Naive B cell (primary cell): ENCODE measurements at places on chromosomes 11 and 22.

DNA sequence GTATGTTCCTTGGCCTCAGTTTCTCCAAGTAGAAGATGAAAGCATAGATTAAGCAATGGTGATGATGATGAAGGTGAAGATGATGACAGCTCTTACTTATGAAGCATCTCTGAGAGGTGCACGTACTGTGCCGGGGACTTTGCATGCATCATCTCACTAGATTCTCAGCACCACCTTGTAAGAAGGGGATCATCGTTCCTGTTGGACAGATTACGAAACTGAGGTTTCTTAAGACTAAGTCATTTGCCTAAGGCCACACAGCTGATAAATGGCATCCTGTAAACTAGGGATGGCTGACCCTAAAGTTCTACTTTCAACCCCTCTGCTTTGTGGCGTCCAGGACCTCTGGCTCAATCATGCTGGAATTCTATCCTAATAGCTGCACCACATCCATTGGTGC lies 8.7 kb downstream of the MS4A15 start:
- DNase-seq = no peak

GRCh38 chr11:47387944-47388696 lies 9.8 kb upstream of the SPI1 start:
- DNase-seq = no peak

- no peak for DNase-seq
Observed at GRCh38 chr11:95556342-95557163, 233.0 kb downstream of the FAM76B start.

GRCh38 chr11:66464916-66465315 lies 1.8 kb upstream of the PELI3 start:
- no peak for DNase-seq

GRCh38 chr22:45718391-45718790 lies 46.8 kb downstream of the ATXN10 start:
- DNase-seq = no peak

GRCh38 chr11:56977314-56977713 lies 11.4 kb upstream of the OR5AK2 start:
- DNase-seq = no peak

- no peak for DNase-seq
Observed at GRCh38 chr11:43393765-43394355, 35.1 kb downstream of the TTC17 start.

- DNase-seq = no peak
Observed at GRCh38 chr11:125358254-125358840, 137.7 kb downstream of the FEZ1 start.

GRCh38 chr11:47376107-47376524 lies 2.2 kb downstream of the SPI1 start:
- no peak for DNase-seq

DNA sequence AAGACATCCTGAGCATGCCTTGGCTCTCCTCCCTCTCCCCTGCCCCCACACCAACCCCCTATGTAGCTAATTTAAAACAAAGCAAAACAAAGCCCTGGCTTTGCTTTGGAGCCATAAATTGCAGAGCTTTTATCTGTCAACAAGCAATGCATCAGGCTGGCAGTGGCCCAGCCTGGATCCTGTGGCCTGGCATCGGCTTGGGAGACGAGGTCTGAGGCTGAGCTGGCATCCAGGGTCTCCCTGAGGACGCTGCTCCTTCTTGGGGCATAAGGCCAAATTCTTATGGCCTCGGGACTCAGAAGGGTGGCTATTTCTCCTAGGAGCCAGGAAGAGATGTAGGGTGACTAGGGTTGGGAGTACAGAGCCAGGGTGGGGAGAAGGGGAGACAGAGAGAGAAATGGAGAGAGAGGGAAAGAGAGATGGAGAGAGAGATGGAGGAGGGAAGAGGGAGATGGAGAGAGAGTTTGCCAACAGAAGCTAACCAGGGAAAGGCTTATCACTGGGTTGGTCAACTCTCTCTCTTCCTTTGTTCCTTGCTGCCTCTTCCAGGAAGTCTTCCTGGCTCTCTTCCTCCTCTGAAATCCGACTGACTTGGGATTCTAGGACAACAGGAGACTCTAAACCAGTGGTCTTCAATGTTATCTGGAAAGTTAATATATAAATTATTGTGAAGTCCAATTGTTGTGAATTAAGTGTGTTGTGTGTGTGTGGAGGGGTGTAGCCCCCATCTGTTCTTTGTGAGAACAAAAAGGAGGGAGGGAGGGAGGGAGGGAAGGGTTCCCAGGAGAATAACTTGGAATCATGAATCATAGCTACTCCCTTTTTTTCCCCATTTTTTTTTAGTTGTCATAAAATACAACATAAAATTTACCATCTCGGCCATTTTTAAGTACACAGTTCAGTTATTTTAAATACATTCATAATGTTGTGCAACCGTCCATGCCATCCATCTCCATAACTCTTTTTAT lies 29.1 kb downstream of the TSPAN18 start:
- no peak for DNase-seq

DNA sequence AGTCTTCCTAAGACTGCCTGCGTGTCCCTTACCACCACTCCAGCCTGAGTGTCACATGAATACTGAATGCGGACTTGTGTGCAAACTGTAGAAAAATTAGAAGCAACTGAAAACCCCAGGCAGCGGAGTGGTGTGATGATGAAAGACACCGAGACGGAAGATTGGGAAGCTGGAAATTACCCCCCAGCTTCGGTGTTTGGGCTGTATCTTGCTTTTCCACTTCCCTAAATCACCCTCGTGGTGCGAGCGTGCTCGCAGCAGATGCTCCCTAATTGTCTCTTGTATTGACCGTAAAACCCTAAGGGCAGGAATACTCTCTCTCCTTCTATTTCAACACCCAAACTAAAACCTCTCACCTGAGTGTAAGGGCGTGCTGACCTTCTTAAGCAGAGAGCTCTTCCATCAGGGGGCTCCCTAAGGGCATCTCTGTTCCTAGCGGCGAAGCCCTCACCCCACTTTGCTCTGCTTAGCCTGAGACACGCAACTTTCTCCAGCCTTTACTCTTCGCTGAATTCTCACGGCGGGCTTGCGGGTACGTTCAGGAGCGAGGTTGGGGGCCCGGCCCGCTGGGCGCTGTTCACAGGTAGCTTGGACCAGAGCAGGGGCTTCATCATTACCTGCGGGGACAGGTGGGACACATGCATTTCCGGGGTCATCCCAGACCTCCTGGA lies 62.4 kb downstream of the CRYBB2 start:
- no peak for DNase-seq

DNA sequence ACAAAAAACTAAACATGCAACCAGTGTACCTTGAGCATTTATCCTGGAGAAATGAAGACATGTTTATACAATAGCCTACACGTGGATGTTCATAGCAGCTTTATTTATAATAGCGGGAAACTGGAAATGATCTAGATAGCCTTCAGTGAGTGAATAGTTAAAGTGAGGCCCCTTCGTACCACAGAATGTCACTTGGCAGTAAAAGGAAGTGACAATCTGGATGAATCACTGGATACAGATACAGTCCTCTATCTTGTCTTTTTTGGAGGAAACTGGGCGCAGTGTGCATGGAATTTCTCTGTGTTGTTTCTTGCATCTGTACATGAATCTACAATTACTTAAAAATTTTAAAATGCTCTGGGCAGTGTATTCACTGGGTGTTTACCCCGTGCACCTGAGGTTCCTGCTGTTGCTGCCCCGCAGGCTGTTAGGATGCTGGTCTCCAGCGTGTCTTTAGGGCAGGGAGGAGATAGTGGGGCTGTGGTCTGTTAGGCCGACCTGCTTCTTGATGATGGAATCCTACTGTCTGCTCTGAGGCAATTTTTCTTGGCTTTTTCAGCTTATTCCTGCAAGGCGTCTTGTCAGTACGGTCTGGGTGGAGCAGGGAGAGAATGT lies 23.2 kb downstream of the DERL3 start:
- DNase-seq = no peak

DNA sequence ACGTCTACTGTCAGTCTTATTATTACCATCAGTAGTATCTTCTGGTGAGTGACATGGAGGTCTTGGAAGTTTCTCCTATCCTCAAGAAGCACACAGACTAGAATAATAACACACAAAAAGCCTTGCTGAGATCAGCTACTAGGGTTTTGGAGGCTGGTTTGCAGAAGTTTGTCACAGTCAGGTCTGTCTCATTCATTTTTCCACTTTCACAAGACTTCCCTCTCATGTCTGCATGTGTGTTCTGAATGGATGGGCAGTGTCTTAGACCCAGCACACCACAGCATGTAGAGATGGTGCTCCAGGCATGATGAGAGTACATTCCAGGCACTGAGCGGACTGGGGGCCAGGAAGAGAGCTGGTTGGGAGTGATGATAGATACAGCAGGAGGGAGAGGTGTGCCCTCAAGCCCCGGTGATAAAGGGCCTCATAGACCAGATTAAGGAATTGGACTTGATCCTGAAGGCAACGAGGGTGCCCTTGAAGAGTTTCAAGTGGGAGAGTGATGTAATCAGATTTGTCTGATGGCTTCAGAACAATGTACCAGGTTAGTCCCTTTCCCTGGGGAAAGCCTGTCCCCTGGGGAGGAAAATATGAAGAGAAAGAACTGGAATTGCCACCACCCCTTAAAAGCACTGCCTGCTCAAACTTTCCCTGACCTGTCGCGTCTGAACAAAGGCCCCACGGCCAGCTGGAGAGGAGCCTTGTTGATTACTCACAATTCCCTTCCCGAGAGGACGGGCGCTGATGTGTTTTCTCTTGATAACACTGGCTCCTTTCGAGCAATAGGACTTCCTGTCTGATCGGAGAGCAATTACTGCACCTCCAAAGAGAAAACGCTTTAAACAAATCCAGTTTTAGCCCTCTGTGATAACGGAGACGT lies 45.1 kb upstream of the LMO2 start:
- DNase-seq = no peak

- DNase-seq = no peak
Observed at GRCh38 chr11:34120651-34121050, 15.2 kb downstream of the NAT10 start.

DNA sequence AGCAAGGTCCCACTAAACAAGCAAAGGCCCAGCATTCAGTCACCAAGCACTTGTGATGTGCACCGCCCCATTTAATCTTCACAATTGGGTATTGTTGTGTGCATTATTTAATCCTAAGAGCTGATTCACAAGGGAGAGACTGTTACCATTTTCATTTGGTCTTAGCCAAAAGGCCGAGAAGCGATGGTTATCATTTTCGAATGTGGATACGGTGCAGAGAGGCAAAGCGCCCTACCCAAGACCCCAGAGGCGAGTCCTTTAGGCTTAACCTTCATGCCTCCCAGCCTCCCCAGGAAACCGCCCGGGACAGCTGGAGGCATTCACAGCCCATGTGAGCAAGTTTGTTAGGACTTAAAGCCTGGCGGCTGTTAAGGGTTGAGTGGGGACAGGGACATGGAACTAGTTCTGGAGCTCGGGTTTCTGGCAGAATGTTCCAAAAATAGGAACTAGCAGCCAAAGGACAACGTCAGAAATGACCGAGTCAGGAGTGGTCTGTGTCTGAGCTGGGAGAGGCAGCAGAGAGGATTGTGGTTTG lies 13.0 kb upstream of the UPK3A start:
- no peak for DNase-seq

DNA sequence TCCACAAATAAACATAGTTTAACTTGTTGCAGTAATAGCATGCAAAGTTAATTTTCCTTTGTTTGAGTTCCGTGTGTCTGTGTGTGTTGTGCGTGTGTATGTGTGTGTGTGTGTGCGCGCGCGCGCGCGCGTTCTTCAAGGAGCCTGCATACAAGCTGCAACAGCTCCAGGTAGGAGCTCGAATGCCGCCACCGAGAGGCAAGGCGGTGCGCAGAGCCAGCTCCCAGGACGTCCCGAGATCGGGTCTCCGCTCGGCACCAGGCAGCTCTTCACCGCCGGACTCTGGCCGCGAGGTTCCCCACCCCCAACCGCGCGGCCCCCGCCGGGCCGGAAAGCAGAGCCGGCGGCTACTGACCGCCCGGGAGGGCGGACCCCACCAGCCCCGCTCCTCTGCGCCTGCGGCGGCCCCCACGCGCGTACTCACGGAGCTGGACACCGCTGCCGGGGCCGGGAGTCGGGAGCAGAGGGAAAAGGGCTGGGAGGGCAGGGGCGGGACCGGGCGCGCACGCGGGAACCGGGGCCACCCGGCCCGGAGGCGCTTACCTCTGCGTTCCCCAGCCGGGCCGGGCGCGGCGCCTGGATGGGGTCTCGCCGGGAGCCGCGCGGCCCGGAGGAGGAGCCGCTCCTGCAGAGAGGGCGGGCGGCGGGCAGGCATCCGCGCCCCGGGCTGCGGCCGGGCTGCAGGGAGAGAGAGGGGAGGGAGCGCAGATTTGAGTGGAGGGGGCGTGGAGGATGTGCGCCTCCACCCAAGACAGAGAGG lies 40.4 kb upstream of the AKIP1 start:
- DNase-seq = no peak

GRCh38 chr22:36955691-36956090 lies 42.3 kb downstream of the CSF2RB start:
- no peak for DNase-seq

DNA sequence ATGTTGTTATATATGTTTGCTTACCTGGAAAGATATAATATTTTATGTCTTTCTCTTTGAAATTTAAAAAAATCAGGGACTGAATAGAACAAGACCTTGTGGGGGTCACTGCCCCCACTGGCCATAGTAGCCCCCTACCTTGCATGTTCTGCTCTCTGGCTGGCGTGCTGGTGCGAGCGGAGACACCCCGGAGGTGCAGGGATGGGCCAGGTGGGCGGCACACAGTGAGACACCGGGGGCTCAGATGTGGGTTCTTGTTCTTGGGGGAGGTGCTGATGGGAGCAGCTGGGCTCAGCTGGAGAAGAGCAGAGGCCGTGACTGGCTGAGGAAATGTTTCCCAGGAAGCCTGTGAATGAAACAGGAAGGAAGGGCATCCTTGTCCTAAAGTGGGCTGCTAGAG lies 20.2 kb downstream of the GAB4 start:
- no peak for DNase-seq

DNA sequence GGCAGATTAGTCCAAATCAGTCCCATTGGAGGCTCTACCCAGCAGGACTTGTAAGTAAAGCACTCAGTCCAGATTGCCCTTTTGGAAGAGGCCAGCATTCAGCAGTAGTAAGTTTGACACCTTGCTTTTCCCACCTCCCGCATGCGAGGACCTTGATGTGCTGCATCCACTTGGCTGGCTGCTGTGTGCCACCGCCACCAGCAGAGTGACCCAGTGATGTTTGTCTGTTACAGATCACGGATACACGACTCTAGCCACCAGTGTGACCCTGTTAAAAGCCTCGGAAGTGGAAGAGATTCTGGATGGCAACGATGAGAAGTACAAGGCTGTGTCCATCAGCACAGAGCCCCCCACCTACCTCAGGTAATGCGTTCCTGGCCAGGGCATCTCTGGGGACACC lies 6.6 kb downstream of the SMARCB1 start:
- no peak for DNase-seq

DNA sequence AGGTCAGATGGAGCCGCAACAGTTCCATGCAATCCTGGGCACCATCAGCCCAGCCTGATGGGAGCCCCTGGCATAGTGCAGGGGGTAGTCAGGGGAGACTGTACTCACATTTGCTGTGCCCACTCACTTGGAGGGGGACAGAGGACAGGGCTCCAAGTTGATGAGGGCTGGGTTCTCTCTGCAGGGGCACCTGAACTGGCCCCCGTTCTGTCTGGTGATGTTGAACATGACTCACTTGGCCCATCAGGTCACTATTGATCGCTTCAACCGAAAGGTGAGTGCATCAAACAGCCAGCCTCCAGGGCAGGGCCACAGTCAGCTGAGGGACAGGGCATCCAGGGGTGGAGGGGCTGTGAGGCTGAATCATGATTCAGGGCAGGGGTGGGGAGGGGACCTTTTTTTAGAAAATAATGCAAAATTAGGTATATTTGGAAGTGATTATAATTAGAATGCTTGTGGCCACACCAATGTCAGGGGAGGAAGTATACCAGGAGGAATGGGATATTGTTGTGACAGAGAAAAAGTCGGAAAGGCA lies 66.4 kb downstream of the OTOG start:
- DNase-seq = no peak

- DNase-seq = no peak
Observed at GRCh38 chr11:110818032-110818687, 105.9 kb upstream of the ARHGAP20 start.

- DNase-seq = no peak
Observed at GRCh38 chr11:35363246-35363801, 56.0 kb downstream of the SLC1A2 start.
